ENCODE measurements at places on chromosomes 2 and 18.

- DNase-seq: no peak
These were observed 286.4 kb downstream of the SLC8A1 start for GRCh38 chr2:40165509-40165844.

GRCh38 chr2:7956126-7956689 lies 725.6 kb upstream of the ID2 start:
- DNase-seq: no peak

- DNase-seq: no peak
These were observed 59.7 kb upstream of the DNMT3A start for GRCh38 chr2:25401307-25402026.

GRCh38 chr18:28113271-28114029 lies 63.5 kb downstream of the CDH2 start:
- no peak for DNase-seq

DNA sequence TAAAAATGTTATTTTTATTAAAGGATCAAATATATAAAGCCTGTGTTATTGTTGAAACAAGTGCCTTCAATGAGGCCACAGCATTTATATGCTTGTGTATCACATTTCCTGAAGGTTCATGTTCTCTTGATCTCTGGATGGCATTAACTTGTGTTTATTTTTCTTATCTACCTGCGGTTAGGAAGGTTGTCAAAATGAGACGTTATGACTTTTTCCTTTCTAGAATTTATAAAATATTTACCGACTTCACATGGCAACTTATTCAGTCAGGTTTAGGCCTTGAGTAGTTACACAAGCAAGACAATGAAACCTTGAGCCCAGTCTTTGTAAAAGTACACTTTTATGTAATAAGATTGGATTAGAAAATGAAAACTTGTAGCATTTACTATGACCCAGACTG lies 196.4 kb upstream of the ACVR2A start:
- DNase-seq: no peak

GRCh38 chr2:63444565-63445288 lies 143.6 kb downstream of the WDPCP start:
- DNase-seq: no peak

GRCh38 chr2:144156736-144157640 lies 362.9 kb downstream of the ZEB2 start:
- no peak for DNase-seq

- no peak for DNase-seq
These were observed 107.3 kb upstream of the CYP26B1 start for GRCh38 chr2:72254831-72255451.

All from HuH-7.5 (cell line).